Progenitor cell of endocrine pancreas (in vitro differentiated cells): ENCODE measurements at places on chromosomes 1 and 21. TPM values are rescaled to one million over a fixed set of nuclear protein-coding genes. Genes with fewer than 3 reads are reported as not detected.

DNA sequence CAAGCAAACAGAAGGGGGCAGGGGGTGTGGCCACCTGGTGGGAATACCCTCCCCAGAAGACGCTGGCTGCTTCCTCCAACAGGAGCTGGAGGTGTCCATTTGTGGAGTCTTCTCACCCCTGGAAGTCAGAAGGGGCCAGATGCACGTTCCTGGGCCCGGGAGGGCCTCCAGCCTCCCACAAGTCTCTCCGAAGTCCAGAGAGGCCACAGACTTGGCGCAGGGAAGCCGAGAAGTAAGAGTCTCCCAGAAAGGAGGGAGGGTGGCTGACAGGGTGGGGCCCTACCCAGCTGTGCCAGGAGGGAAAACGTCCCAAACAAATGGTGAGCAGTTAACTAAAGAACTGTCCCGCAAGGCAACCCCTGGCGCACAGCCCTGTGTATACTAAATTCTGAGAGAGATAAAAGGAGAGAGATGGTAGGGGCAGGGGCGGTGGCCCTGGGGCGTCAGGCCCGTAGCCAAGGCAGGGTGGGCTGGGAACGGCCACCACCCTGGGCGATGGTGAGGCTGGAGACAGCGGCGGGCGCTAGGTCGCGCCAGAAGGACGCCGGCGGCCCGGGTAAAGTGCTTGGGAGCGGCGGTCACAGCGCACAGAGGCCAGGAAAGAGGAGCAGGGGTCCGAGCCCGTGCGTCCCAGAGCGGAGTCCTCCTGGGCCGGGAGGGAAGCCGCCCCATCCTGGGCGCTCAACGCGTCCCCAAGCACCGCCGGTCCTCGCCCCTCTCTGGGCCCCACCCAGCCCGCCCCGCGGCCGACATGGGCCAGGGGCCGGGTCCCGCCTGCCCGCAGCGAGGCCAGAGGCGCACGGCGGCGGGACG is 1.2 kb downstream of the CHD5 start:
- DNase-seq: no peak

Gene CYP2J2
- total RNA-seq: 0.58 and 1.0 TPM in 2 replicates

Gene NTMT2
- total RNA-seq: not detected in 2 replicates

DNA sequence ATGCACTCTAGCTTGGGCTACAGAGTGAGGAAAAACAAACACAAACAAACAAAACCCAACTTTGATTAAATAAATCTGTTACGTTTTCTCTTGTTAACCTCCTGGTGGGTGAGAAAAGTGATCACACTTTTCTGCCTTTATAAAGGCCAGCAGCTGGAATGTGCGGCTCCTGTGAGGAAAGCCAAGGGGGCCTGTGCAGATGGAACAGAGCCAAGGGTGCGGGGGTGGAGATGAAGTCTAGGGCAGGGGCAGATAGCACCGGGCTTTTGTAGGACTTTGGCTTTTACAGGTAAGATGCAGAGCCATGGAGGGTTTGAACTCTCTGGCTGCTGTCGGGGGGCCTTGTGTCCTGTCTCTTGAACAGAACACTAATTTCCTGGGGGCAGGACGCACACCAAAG is 40.7 kb upstream of the GPR37L1 start:
- DNase-seq: no peak

GRCh38 chr1:24963099-24963872 is 33.2 kb upstream of the RUNX3 start:
- no peak for DNase-seq

GRCh38 chr21:15966231-15966630 is 236.4 kb downstream of the USP25 start:
- no peak for DNase-seq
